ENCODE measurements at places on chromosomes 3 and 15.

DNA sequence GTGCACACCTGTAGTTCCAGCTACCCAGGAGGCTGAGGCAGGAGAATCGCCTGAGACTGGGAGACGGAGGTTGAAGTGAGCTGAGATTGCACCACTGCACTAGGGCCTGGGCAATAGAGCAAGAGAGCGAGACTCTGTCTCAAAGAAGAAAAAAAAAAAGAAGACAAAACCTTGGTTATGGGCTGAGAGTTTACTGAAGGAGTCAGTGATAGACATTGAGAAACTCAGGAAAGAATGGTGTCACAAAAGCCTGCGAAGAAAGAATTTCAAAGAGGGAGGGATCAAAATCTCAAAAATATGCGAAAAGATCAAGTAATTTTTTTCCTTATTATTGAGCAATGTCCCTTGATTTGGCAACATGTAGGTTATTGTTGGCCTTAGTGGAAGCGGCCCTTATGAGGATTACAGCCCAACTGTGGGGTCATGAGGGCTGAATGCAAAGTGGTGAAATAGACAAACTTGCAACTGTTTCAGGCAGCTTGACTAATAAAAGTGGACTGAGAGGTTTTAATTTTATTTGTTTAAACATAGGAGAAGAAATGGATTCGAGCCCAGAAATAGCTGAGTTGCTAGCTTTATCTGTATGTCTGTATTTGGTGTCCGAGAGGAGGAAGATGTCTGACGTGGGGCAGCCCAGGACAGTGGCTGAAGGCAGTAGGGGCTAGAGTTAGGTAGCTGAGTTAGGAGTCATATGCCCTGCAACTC, 18.8 kb upstream of the CELF6 start:
- DNase-seq, result no peak

GRCh38 chr15:83843471-83843871, 189.5 kb downstream of the ADAMTSL3 start:
- DNase-seq, result no peak

- DNase-seq, result no peak
These were observed 25.7 kb downstream of the VPS39 start for GRCh38 chr15:42182328-42182886.

GRCh38 chr3:152205097-152205593, 63.6 kb upstream of the MBNL1 start:
- DNase-seq, result no peak

- DNase-seq, result no peak
These were observed 132.6 kb upstream of the LIPC start for GRCh38 chr15:58298879-58299850.

GRCh38 chr3:57224856-57225255, 2.7 kb upstream of the APPL1 start:
- no peak for DNase-seq

- no peak for DNase-seq
These were observed 303.8 kb downstream of the CLSTN2 start for GRCh38 chr3:140238646-140239314.

Data from renal pelvis (tissue), 12 donors.